Activated CD4-positive, alpha-beta T cell treated with anti-CD3 and anti-CD28 coated beads, Interleukin-2, amount 10 ng/mL, durations not matched to agents 7 days and 5 days (primary cell): ENCODE measurements at places on chromosomes 16 and 17.

GRCh38 chr17:42608305-42609181 is 631 bp downstream of the RETREG3 start:
- peak; percentile 27 for DNase-seq

DNA sequence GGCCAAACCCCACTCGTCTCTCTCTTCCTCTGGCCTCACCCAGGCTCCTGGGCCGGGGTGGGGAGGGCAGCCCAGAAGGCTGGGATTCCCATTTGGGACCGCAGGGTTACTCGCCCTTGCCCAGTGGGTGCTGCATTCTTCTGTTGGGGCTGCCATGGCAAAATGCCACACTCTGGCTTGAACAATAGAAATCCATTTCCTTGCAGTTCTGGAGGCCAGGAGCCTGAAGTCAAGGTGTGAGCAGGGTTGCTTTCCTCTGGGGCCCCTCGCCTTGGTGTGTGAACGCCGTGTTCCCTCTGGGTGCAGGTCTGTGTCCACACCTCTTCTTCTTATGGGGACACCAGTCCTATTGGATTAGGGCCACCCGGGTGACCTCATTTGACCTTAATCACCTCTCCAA is 105.8 kb upstream of the GSE1 start:
- DNase-seq = no peak

DNA sequence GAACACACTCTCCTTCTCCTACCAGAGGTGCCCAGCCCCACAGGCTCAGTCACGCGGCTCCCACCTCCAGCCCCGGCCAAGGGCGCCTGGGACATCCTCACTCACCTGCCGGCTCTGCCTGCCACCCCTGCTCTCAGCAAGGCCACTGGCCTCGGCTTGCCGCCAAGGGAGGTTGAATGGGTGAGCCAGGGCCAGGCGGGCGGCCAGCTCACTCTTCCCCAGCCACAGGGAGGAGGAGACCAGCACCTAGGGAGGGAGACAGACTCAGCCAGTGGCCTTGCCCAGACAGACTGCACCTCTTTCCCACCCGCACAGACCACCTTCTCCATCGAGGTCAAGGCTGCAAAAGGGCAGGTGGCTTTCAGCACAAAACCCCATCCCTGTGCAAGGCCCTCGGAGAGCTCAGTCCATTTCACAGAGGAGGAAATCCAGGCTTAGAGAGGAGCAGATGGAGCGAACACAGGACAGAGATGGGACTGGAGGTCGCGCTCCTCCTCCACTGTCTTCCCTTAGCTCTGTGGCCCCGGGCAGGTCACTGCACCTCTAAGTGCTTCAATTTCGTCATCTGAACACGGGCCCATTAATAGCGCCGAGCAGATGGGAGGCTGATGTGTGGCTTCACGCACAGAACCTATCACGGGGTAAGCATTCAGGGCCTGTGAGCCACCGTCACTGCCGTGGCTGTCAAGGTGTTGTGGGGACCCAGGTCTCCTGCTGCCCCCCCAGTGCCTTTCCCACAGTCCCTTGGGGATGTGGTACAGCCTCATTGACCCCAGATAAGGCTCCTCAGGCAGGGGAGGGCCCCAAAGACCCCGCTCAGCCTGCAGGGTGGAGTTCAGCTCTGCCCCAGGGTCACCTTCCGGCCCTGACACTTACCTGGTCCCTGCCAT is 56.1 kb downstream of the RMI2 start:
- DNase-seq = no peak

DNA sequence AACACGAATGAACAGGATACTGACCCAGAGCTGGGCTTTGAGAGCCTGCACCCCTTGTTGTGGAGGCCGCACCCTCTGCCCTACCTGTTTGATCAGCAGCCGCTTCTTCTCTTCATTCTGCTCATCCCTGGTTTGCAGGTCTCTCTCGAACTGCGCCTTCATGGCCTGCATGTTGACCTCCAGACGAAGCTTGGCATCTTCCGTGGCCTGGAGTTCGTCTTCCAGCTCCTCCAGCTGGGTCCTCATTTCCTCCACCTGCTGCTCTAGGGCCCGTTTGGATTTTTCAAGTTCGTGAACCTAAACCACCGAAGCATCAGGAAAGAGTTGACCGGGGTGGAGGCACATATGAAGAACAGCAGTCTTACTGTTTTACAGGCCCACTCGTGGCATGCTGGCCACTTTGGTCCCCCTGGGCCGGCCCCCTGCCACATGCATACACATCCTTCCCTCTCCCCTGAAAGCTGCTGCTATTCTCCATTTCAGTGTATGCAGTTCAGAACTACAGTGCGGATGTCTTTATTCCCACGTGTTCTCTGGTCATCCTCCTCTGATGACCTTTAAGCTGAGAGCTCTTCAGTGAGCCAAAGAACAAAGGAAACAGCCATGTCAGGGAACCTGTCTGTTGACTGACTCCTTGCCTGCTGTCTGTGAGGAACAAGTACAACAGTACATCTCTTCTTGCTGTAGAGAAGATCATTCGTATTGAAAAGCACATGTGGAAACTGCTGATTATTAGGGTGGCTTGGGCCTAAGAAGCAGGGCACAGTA is 54.8 kb downstream of the NDEL1 start:
- DNase-seq = no peak
